ENCODE measurements at places on chromosomes 1 and 21.

DNA sequence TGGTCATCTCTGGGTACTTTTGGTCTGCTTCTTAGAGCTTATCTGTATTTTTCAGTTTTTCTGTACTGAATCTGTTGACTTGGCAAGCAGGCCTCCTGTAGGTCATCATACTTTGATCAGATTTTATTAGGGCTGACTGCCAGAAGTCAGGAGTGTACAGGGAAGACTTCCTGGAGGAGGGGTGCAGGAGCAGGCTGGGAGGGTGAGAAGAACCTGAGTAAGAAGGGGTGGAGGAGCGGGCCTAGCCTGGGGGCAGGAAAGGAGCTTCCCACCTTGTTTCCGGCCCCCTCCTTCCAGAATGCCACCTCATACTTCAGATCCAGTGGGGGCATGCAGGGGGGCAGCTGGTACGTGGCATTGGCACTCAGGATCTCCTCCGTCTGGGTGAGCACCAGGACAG is 18.3 kb upstream of the IL22RA1 start:
- DNase-seq: no peak

DNA sequence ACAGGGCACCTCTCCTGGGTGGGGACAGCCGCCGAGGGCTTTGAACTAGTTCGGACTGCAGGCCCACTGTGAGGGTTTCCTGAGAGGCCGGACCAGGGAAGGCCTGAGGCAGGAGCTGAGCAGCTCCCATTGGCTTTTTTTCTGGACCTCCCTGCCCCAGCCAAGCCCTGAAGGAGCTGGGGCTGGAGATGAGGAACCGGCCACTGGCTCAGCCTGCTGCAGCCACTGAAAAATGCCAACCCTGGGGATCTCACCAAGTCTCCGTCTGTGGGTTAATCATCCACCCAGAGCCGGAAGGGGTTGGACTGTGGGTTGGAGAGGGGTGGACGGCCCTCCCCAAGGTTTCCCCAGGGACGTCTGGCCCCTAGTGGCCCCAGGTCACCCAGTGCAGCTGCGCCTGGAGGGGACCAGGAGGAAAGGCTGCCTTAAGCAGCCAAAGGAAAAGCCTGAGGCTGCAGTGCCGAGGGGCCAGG is 2.5 kb downstream of the VWA1 start:
- DNase-seq: no peak

GRCh38 chr1:83641796-83642443 is 357.0 kb downstream of the TTLL7 start:
- DNase-seq: no peak

GRCh38 chr1:150068109-150068435 is 496 bp downstream of the VPS45 start:
- DNase-seq: no peak

GRCh38 chr21:26087223-26087918 is 83.2 kb downstream of the APP start:
- DNase-seq: no peak

- DNase-seq: no peak
These were observed 6.3 kb downstream of the MORN1 start for GRCh38 chr1:2384941-2385481.

- DNase-seq: no peak
These were observed 38.1 kb upstream of the GREM2 start for GRCh38 chr1:240649733-240650721.

- no peak for DNase-seq
These were observed 61.4 kb upstream of the HMCN1 start for GRCh38 chr1:185672719-185673360.

DNA sequence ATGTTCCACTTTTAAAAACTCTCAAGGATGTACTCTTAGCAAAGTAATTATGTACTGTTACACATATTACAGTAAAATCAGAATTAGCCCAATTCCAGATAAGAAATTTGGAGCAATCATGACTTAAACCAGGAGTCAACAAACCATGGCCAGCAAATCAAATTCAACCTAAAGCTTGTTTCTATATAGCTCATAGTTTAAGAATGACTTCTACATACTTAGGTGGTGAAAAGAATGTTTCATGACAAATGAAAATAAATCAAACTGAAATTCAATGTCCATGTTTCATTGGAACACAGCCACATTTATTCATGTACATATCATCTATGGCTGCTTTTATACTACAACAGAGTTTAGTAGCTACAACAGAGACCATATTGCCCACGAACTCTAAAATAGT is 35.1 kb downstream of the FRRS1 start:
- DNase-seq: no peak

GRCh38 chr1:68379085-68379478 is 70.7 kb downstream of the RPE65 start:
- no peak for DNase-seq

DNA sequence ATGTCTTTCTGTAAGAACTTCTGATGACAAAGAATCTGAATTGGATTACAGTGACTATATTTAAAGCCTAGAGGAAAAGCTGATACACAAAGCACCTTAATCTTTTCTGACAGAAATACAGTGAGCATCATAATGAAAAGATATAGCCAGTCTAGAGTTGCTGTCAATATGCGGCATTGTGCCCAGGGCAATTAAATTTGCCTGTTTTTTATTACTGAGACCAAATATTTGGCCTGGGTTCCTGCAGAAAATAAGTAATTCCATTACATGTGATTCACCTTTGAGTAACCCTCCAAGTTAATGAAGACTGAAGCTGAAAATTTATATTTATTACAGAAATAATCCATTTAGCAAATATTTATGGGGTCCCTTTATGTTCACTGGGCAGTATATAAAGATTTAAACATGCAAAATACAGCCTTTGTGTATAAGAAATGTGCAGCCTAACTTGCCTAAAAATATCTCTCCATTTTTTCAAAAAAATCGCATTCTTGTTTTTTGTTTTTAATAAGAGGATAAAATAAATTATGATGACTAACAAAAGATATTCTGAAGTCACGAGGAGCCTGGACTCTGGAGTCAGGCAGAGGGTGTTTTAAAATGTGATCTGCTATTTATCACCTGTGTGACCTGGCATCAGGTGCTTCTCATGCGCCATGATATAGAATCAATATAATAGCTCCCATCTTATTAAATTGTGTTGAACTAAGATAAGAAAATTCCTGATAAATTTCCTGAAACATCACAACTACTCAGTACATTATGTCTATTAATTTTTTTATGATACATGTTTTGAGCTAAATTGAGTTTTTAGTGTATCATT is 83.6 kb downstream of the SGIP1 start:
- DNase-seq: no peak

DNA sequence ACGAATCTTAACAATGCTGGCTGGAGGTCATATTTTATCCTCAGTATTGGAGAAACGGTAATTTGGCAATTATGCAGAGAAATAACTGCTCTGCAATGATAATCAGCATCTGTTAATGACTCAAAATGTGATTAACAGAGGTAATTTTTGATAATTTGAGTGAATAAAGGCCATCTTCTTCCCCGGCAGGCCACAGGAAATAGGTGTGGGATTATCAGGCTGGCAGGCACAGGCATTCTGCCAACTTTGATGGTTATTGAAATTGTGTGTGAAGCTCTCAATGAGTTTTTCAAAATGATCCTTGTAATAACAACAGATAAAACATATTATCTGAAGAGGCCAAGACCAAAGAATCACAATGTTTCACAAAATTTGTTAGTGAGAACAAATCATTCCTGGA is 309.0 kb downstream of the PTGER3 start:
- no peak for DNase-seq

DNA sequence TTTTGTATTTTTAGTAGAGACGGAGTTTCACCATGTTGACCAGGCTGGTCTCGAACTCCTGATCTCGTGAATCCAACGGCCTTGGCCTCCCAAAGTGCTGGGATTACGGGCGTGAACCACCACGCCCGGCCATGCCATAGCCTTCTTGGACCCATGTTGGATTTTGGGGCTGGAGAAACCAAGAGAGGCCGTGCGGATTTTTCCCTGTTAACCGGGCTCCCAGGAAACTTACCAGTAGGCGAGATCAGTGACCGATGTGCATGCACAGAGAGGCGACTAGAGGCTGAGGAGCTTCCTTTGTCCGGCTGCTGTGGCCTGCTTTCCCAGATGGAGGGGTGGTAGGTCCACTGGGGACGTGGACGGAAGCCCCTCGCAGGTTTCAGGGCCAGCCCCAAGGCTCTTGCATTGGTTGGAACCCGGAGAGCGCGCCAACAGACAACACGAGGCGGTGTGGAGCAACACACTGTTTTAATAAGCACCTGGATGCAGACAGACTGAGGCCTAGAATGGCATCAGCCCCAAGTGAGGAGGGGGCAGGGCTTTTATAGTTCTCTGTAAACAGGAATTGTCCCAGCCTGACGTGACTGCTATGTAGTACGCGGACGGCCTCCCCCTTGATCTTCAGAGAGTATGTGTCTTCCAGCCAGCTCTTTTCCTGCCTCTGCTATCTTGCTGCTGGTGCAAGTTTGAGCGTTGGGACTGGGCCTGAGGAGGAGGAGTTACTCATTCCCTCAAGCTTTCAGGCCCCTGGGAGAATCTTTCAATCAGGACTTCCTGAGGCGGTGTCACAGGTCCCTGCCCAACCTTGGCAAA is at the start of gene ERVH48-1:
TSS of gene ERVH48-1 (minus strand) at position 517 of the 813 bp plus-strand sequence. CDS start 6,624 bp downstream, outside the sequence.
- no peak for DNase-seq

GRCh38 chr1:66294707-66295370 is 239.1 kb upstream of the SGIP1 start:
- no peak for DNase-seq

- DNase-seq: no peak
These were observed 28.7 kb upstream of the RGS5 start for GRCh38 chr1:163231385-163231784.

DNA sequence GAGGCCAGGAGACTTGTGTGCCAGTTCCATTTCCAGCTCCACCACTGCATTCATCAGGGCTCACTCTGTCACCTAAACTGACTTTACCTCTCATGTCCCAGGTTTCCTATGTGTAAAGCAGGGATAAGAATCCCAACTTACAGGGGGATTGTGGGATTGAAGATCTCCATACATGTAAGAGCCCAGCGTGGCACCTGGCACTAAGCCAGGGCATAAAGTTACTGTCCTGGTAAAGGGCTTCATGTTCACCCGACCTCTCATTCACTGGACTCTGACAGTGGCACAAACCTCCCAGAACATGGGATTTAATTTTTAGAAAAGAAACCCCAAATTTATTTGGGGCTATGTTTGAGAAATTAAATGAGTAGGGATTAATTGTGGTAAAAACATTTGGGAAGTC is 8.9 kb upstream of the IGFN1 start:
- no peak for DNase-seq

GRCh38 chr1:24474193-24474592 is 28.4 kb upstream of the RCAN3 start:
- DNase-seq: no peak

Measured in stimulated activated CD8-positive, alpha-beta memory T cell treated with anti-CD3 and anti-CD28 coated beads, Interleukin-4, amount 100 ng/mL, for 4 hours (primary cell).